GM03348 (cell line): ENCODE measurements at places on chromosomes 4 and X.
A peak's percentile ranks its signal among the peaks of the same experiment; 100 is the strongest.

- no peak for DNase-seq
Observed at GRCh38 chr4:61786211-61786610, 586.1 kb downstream of the ADGRL3 start.

DNA sequence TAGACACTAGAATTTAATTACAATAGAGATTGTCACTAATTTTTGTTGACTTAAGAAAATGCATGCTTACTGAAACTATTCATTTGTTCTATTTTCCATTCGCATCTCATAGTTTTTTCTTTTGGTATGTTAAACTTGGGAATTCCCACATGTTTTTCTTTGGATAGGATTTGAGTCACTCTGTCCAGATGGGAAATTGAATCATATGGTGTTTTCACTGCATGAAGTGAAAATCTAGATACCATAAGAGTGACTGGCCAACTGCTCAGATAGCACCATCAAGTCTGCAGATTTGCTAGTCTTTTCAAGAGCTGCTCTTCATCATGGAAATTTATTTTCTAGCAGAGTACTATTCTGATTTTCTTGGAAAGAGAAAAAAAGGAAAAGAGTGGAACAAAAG, 172.6 kb downstream of the FAM47B start:
- peak; percentile 37 for DNase-seq

DNA sequence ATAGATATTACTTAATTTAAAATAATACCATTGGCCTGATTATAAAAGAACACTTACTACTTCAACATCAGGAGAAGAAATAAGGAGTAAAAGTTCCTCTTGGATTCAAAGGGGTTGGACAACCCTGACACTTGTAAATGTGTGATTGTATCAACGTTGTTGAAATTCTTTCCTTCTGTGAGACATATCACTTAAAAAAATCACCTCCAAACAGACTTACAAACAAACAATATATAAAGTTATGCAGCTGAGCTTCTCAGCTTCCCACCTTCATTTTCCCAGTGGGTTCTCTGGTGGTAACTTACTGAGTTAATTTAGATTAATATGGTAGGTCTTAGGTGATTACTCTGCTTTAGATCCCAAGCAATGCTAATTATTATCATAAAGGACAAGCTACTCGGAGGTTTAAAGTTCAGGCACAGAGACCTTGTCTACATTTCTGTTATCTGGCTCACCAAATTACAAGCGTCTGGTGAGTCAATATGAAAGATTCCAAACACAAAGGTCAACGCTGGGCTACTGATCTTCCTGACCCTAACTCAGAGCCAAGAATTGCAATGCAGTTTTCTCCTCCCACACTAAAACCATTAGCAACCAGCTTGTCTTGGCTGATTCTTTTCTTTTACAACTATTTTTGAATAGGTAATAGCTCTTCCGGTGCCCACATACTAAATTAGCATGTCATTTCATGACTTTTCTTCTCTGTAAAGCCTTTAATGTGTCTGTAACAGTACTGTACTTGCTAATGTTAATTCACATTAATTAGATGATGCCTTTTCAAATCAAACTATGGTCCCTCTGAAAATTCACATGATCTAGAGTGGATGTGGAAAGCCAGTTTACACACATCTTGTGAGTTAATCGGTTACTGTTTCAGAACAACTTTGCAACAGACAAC, 157.6 kb downstream of the RASL11B start:
- peak; percentile 52 for DNase-seq

DNA sequence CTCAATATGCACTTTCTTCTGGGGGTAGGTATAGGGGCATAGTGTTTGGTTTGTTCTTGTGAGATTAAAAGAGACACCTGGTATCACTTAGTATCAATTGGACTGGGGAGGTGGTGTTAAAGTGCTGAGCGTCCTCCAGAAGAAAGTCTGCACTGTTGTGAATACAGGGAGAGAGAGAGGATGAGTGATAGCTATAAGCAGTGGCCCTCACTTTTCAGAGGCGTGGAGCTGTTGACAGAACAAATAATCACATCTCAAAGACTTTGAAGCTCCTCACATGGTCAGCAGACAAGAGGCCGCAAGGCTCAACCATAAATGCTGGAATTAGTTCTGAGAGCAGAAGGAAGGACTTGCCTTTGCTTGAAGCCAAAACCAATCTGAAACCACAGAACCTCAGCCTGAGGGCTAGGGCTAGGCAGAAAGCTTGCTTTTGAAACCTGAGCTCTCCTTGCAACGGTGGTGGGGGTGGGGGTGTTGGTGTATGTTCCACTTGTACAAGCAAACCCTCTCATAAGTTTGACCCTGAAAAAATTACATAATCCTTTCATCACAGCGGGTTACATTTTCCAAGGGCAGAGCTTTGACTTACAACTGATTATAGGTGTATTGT, 123.2 kb upstream of the SCML1 start:
- no peak for DNase-seq

DNA sequence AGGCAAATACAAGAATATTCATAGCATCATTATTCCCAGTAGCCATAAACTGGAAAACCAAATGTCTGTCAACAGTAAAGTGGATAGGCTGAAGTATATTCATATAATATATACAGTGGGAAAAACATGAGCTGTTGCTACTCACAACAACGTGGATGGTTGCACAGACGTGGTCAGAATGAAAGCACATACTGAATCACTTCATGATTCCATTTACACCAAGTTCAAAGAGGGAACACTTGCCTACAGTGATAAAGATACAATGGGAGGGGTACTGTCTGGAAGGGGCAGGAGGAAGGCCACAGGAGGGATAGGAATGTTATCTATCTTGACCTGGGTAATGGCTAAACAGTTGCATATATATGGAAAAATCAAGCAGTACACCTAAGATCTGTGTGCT, 25.3 kb downstream of the APBB2 start:
- no peak for DNase-seq
